H4 (cell line): ENCODE measurements at places on chromosomes 6 and 20. TPM values are rescaled to one million over a fixed set of nuclear protein-coding genes. Genes with fewer than 3 reads are reported as not detected.

The TGM3 gene
- total RNA-seq, result not detected in 2 replicates

The SLC22A3 gene
- total RNA-seq, result not detected in 2 replicates

The SUN5 gene
- total RNA-seq, result not detected in 2 replicates

The TBC1D20 gene
- total RNA-seq, result 18.0 and 21.6 TPM in 2 replicates

The OXT gene
- not detected in 2 replicates for total RNA-seq

The HRH3 gene
- not detected in 2 replicates for total RNA-seq

The TOX2 gene
- 0.12 and 0.83 TPM in 2 replicates for total RNA-seq

The BMP7 gene
- 11.3 and 11.8 TPM in 2 replicates for total RNA-seq

The FGD2 gene
- total RNA-seq, result not detected in 2 replicates

The PPIL1 gene
- total RNA-seq, result 76.8 and 78.3 TPM in 2 replicates

The MDFI gene
- total RNA-seq, result 0.72 TPM in 1 of 2 replicates, not detected in the other

The IRF4 gene
- not detected in 2 replicates for total RNA-seq

The SRMS gene
- not detected in 2 replicates for total RNA-seq

The C6orf163 gene
- total RNA-seq, result 0.12 TPM in 1 of 2 replicates, not detected in the other

The SH3BGRL2 gene
- 3.0 and 4.1 TPM in 2 replicates for total RNA-seq

The BTN1A1 gene
- not detected in 2 replicates for total RNA-seq

The PKIB gene
- total RNA-seq, result 3.1 and 5.2 TPM in 2 replicates

The JAG1 gene
- 8.4 and 9.9 TPM in 2 replicates for total RNA-seq

The CALHM5 gene
- total RNA-seq, result 7.1 and 8.7 TPM in 2 replicates
